HuH-7.5 (cell line): ENCODE measurements at places on chromosomes 1 and 21.

DNA sequence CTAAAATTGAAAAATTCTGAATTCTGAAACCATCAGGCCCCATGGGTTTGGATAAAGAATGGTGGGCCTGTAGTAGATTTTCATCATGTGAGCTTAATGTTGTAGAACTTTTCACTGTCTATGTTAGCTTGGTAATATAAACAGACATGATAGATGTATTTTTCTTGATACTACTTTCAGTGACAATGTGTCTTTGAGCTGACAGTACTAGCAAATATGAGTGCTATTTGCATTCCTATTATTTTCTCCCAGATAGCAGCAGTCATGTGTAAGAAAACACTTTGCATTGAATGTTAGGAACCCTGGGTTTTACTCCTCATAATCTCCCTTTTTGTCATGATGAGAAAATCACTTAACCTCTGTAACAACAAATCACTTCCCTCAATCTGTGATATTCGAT is 18.1 kb downstream of the KMO start:
- no peak for DNase-seq

DNA sequence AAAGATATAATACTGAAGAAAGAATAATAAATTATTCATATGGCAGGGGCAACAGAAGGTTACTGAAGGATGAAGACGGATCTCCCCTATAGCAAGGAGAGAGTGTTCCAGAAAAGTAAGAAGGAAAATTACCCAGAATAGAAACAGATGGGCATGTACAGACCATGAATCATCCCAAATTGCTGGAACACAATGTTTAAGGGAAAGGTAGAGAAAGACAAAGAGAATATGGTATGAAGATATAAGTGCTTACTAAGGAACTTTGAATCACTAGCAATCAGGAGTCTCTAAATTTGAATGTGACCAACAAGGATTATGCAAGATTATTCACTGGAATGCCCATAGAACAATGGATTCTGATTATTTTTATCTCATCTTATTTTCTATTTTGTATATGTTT is 375.4 kb downstream of the COL11A1 start:
- no peak for DNase-seq

DNA sequence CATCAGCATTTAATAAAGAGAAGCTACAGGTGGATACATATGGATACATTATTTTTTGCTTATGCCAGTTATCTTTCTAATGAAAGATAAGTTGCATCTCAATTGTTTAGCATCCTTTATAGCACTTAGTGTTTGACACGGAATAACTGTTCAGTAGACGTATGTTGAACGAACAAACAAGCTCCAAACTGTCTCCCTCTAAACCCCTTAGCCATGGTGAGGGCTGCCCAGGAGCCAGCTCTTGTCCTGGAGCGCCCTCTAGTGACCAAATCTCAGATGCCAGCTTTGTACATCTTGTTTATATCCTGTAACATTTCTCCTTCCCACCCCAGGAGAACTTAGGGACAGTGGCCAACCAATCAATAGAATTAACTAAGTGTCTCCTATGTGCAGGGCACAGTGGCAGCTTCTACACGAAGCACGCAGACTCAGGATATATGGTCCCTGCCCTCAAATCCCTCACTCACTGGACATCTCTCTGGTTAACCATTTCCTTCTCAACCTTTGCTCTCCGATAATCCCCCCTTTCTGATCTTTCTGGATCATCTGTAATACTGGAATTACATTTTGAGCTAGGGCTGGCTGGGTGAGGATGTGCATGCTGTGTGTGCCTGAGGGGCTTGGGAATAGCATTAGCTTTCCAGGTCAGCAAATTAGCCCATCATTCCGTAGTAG is 22.9 kb downstream of the KCNA10 start:
- DNase-seq: peak; percentile 83

GRCh38 chr1:145922266-145922665 is 3.7 kb upstream of the PEX11B start:
- no peak for DNase-seq

DNA sequence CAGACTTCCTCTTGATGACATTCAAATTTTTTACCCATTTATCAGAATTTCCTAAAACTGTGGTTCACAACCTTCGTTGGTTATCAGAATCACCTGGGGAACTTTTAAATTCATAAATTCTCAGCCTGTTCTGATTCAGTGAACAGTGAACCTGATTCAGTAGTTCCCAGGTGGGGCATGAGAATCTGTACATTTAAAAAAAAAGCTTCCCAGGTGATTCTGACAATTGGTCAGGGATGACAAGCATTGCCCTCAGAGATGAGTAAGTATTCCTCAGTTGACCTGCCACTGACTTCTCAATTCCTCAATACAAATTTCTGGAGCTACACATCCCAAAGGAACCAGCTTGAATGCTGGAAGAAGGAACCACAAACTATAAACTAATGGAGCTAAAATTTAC is 23.5 kb upstream of the CR2 start:
- DNase-seq: no peak

DNA sequence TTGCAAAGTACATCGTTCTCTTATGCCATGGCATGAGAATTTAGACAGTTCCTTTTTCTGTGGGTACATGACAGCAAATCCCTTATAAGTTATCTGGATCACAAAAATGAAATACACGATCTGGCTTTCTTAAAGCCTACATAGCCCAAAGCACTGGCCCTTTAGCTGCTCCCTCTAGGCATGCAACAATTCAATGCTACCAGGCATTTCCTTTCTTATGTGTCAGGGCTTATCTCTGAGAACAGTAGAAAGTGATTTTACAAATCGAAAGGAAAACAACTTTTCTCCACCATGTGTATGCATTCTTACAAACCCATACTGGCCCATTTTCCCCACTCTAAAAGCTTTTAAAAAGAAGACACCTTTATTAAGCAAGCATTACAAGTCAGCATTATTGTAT is 139.7 kb downstream of the GRIK1 start:
- DNase-seq: no peak

DNA sequence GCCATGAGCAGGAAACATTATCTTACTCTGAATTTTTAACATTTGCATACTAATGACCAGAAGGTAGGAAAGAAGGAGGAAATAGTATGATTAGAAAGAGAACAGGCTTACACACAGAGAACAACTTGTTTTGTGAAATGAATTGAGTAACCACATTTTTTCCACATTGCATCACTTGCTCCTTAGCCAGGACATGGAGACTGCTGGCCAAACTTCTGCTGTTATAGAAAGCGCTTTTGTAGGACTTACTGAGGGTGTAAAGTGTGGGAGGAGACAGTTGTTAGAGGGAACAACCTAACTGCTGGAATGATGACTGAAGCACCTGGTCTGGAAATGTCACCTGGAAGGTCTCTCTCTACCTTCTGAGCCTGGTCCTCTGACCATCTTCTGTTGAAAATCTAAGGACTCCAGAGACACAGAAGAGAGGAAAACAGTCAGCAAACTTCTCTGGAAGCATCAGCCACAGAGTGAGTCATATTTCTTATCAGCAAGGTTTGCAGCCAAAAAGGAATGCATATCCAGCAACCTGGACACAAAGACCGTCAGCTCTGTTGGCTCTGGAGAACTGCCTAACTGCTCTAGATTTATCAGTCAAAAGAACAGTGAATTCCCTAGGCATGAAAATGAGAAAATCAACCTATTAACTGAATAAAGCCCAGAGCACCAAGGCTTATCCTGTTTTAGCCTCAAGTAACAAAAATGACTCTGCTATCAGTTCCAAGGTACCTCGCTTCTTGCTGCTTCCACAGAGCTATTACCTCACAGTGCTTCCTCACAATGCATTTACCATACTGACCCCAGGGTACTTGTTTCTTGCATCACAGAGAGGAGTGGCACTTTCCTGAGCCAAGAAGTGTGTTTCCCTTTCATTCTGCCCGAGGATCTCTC is 88.0 kb upstream of the SLFNL1 start:
- DNase-seq: peak; percentile 26

- DNase-seq: no peak
These were observed 140.9 kb upstream of the HOOK1 start for GRCh38 chr1:59673573-59674450.

DNA sequence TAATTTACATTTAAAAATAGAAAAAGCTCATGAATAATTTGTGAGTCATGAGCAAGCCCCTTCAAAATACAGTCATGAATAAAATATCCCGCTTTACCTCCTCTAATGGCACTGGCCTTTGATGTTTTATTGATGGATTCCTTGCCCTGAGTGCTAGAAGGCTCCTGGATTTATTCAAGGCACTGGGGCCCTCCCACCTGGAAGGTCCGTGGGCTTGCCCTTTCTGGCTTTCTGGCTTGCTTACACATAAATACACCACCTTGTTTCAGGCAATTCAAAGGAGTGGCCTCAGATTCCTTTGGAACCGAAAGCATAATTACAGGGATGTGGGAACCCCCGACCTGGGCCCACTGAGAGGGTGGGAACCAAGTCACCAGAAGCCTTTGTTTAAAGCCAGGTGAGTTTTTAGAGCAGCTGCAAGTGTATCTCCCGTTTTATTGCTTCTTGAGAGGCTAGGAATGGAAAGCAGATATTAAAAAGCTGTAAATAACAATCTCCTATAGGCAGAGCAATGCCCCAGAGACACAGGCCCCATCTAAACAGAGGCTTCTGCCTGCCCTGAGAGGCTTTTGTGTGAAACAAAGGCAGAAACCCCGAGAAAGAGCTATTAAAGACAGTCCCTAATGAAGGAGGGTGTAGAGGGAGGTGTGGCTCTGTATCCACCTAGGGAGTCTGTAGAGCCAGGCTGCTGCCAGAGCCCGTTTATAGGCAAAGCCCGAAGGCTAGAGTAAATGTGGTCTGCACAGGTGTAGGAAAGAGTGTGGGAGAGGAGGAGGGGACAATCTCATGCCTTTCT is 126.4 kb downstream of the FAM78B start:
- no peak for DNase-seq
